RKO (cell line): ENCODE measurements at places on chromosomes 5 and 9.

DNA sequence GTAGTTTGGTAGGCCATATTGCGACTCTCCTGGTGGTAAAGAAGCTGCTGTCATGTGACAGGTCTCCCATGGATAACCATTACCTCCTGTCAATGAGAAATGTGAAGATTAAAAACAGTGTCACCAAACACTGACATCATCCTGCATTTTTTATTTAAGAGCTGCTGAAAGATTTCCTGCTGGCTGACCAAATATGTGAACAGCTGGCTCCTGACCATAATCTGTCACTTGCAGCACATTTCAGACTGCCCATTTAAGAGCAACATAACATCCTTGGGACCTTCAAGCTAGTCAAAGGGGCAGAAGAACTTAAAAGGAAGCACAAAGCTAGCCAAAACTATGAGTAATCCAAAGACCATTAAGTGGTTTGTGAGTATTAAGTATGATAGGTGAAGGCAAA is 288.0 kb downstream of the IZUMO3 start:
- DNase-seq, result peak; percentile 3

- no peak for DNase-seq
These were observed 70.3 kb downstream of the CTSL start for GRCh38 chr9:87796196-87796595.

DNA sequence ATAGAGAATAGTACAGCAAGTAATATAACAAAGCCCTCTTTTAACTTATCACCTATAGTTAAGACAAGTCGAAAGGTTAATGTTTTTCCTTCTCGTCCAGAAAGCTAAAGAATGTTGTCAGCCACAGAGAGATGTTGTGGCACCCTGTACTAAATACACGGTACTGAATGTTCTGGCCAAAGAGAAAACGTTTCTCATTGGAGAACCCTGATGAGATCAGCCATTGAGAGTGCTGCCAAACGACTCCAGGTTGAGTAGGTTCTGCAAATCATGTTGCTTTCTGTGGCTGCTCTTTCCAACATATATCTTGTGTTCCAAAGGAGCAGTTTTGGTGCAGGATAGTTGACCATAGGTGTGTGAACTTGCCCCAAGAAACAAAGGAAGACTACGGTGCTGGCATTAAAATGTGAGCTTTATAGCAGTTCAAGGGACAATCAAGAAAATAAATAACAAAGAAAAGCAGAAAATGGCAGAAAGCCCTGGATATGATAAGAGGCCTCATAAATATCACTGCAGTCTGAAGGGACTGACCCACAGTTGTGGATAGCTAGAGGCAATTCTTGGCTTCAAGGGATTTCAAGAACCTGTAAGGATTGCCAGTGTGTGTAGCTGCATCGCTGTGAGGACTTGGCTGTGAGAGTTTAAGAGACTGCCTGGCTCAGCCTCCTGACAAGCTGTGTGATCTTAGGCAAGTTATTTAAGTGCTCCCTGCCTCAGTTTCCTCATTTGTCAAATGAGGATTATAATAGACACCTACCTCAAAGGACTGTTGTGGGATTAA is 102.7 kb downstream of the ARHGEF28 start:
- DNase-seq, result no peak

DNA sequence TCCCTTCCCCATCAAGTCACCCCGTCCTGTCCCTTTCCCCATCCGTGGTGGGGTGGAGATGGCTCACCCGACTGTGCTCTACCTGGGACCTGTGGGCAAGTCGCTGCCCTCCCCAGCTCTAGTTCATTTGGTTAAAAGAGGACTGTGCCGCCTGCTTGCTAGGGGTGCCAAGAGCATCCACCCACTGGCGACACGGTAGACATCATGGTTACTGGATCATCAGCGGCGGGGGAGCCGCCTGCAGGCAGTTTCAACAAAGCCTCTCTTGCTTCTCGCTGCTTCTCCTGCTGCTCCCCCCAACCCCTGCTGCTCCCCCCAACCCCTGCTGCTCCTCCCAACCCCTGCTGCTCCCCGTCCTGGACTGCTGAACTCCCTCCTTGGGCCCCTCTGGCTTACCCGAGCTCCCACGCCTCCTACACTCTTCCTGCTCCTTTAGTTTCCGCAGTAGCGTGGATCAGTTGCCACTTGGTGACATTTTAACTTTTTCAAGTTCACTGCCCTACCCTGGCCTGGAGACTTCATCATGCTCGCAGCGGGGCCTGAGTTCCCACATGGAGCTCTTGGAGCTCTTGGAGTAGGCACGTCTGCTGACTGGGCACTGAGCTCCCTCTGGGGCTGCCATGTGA is 22.0 kb upstream of the SCGB3A1 start:
- DNase-seq, result no peak

GRCh38 chr5:136560126-136560525 is 194.8 kb upstream of the TRPC7 start:
- DNase-seq, result no peak

- no peak for DNase-seq
These were observed 19.8 kb upstream of the PARP8 start for GRCh38 chr5:50646591-50646990.

- no peak for DNase-seq
These were observed 372.4 kb downstream of the SEMA5A start for GRCh38 chr5:9173281-9174048.

- peak; percentile 29 for DNase-seq
These were observed 54.4 kb downstream of the ANKH start for GRCh38 chr5:14816999-14817761.

- DNase-seq, result no peak
These were observed 38.0 kb downstream of the OSMR start for GRCh38 chr5:38883842-38884241.

DNA sequence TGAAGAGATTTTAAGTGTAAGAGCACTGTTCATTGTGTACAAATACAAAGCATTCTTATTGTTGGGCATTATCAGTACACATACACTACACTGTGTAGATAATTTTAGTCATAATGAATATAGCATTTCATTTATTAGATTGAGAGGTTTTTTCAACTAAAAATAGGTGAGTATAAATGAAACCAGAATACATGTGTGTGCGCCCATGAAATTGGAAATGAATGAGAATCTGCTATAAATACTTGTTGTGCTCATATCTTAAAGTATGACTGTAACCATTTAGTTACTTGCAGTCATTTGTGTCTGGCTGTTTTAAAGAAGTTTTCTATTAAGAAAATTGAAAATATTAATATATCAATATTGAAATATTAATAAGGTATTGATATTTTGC is 189.0 kb upstream of the MEF2C start:
- no peak for DNase-seq

DNA sequence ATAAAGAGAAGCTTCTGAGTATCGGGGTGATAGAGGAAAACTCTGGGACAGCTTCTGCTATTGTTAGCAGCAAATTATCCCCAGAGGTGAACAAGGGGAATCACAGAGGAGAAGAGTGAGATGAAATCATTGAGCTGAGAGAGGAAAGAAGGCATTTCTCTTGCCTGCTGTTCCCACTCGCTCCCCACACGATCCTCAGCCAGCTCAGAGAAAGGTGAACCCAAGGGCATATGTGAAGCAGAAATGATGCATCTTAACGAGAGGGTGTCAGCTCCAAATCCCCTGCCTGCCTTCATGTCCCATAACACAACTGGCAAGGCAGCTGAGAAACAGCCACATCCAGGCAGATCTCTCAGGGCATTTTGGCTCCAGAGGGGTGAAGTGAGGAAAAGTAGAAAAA is 111.6 kb downstream of the BRINP1 start:
- no peak for DNase-seq

DNA sequence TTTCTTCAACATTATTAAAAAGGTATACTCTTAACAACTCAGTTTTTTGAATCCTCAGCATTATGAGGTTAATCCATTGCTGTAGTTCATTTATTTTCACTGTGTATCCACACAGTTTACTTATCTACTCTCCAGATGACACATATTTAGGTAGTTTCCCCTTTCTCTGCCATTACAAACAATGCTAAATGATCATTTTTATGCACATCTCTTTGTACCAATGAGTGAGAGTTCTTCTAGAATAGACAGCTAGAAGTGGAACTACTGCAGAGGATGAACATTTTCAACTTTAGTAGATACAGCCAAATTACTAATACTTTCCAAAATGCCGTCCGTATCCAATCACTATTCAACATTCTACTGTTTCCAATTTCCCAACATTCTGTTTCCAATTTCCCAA is 11.5 kb downstream of the AFF4 start:
- no peak for DNase-seq

DNA sequence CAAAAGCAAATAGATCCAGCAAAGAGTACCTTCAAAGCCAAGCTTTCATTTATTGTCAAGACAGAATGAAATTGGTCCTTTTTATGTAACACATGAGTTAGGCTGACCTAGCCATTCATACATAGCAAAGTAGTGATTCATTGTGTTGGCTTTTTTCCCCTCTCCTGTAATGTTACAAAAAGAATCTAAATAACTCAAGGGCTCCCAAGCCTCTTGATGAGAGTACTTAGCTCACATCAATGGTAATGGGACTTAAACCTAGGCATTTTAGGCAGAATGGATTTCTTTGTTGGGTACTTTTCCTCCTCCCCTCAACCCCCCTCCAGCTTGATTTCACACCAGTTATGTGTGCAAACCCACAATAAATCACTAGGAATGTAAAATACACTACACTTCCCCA is 123.7 kb downstream of the EBF1 start:
- DNase-seq, result peak; percentile 39

GRCh38 chr5:5752844-5753243 is 330.4 kb downstream of the ICE1 start:
- DNase-seq, result no peak

- no peak for DNase-seq
These were observed 16.6 kb upstream of the SARDH start for GRCh38 chr9:133754688-133755227.

DNA sequence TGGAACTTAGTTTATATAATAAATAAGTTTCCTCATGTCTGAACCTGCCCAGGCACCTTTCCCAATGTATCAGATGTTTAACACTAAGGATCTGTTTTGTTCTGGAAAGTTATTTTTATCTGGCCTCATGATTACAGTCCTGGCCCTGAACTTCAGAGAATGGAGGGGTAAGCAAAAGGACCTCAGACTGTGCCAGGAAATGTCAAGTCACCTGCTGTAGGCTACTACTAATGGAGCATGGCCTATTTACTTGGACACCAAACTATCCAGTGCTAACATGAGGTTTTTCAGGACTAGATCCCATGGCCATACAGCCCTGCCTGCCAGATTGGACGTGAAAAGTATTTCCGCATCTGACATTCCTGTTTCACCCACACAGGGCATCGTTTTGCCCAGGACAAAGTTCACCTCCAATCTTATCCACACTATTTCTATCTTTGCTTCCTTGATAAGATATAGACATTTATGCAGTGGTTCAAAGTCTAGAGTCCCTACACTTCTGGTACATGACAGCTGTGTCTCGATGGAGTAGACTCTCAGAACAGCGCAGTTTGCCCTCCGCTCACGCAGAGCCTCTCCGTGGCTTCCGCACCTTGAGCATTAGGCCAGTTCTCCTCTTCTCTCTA is at the start of gene BTNL8:
TSS of gene BTNL8 (plus strand) at position 539 of the 626 bp plus-strand sequence. CDS start 152 bp downstream, outside the sequence.
- no peak for DNase-seq

GRCh38 chr5:179326122-179326927 is 18.9 kb downstream of the ADAMTS2 start:
- no peak for DNase-seq

DNA sequence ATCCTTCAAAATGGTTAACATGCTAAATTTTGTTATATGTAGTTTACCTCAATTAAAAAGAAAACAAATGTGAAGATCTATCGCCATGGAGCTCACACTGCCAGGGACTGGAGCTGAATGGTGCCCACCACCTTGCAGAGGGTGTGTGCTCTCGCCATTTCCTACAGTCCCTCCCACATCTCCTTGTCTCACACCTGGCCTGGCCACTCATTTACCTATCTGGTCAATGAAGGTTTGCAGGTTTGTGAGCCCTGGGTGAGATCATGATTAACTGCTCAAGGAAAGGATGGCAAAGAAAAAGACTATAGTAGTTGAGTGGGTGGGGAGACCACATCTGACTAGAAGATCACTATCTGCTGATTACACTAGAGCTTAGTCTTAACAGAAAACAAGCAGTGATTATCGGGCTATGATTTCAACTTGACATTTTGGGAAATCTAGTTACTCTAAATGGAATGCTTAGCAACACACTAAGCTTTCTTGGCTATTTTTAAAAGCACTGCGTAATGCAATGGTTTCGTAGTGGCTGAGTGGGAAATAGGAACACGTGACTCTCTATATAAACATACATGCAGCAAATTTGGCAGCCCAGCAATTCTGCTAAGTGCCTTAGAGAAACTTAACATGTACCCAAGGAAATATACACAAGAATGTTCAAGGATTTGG is 27.3 kb downstream of the PUM3 start:
- no peak for DNase-seq

DNA sequence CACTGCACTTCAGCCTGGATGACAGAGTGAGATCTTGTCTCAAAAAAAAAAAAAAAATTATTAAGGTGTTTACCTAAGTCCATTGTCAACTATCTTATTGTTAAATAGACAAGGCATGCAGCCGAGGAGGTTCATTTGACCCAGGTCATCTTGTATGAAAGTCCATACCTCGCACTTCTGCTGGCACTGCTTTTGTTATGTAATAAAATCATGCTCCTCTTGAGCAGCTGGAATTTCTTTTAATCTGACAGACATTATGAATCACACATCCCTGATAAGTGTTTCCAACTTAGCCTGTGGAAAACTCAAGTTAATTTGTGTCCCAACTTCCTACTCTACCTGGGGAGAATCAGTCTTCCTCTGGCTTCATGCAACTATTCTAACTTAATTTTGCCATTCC is 315.6 kb upstream of the KLF4 start:
- DNase-seq, result no peak

DNA sequence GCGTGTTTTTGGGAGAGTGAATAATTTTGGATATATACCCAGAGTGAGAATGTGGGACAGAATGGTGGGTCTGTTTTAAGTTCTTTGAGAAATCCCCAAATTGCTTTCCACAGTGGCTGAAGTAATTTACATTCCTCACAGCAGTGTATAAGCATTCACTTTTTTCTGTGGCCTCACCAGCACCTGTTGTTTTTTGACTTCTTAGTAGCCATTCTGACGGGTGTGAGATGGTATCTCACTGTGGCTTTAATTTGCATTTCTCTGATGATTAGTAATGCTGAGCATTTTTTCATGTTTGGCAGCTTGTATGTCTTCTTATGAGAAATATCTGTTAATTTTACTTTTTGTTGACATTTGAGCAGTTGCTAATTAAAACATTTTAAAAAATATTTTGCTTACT is 9.4 kb upstream of the SPATA31D1 start:
- no peak for DNase-seq

DNA sequence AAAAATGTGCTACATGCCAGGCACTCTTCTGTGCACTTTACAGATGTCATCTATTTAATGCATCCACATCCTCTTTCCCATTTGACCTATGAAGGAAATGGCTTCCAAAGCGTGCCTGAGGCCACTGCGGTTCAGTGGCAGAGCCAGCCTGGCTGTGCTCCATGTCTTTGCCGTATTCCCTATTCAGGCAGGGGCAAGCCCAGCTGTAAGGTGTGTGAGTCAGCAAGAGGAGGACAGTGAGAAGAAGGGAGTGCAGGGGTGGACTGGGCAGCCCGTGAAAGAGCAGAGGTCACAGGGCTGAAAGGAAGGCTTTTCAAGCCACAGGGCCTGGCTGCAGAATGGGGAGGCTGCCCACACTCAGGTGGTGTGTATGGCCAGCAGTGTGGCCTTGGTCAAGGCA is 91.7 kb downstream of the HRH2 start:
- DNase-seq, result no peak
